ENCODE measurements at places on chromosomes 7 and 10.

DNA sequence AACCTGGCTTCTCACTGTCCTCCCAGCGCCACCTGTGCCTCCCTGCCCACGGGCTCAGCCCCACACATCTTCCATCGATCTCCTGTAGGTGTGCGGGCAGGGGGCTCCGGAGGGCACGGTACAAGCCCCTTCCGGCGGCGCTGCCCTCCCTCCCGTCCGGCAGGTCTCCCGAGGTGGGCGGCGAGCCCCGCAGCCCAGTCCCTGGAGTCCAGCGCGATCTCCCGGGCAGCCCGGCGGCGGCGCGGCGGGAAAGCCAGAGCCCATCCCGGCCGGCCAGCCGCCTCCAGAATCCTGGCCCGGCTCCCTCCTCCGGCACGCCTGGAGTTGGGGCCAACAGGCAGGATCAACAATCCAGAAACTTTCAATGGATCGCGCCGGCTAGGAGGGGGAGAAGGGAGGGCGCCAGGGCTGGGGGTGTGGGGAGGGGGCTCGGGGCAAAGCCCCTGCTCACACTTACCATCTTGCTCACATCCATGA, 100.1 kb downstream of the HIP1 start:
- DNase-seq, result no peak

DNA sequence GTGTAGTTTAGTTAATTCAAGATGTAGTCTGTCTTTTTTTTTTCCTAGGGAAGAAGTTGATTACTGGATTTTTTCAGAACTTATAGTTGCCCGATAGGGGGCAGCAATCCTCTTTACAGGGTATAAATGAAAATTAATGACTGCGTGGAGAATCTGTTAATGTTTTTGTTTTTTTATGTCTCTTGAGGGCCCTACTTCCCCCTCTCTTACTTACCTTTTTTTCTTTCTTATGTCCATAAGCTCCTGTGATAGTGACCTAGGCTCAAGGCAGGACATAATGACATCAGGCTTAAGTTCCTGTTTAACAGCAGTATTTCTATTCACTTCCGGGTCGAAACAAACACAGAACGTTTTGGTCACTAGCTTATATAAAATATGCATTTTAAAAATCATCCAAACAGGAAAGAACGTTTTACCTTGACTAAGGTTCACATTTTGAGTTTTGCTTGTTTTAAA, 18.8 kb downstream of the CDC123 start:
- no peak for DNase-seq

DNA sequence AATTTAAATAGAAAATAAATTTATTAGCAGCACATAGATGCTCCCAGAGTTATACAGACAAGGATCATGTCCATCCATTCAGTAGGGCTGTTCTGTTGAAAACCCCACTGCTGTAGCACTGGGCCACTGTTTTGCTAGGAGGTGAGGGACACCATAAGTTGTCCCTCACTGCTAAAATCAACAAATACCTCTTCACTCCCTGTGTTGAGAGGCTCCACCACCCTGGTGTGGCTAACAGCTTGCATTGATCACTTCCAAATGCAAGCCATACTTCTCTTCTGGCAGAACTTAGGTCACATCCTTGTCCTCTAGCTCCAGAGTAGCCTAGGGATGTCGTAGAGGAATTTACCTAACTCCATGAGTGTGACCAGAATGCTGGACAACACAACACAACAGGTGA, 55.4 kb downstream of the MDFIC start:
- DNase-seq, result no peak

DNA sequence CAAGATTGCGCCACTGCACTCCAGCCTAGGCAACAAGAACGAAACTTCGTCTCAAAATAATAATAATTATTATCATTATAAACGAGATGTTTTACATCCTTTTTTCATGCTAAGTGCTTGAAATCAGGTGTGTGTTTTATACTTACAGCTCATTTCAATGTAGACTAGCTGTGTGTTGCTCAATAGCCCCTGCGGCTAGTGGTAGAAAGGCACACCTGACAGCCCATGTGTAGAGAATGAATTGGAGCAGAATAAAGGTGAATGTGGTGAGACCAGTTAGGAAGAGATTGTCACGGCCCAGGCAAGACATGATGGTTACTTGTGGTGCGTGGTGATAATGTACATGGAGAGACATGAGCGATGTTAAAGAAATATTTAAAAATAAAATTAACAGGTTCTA, 86.7 kb upstream of the TMEM26 start:
- no peak for DNase-seq

DNA sequence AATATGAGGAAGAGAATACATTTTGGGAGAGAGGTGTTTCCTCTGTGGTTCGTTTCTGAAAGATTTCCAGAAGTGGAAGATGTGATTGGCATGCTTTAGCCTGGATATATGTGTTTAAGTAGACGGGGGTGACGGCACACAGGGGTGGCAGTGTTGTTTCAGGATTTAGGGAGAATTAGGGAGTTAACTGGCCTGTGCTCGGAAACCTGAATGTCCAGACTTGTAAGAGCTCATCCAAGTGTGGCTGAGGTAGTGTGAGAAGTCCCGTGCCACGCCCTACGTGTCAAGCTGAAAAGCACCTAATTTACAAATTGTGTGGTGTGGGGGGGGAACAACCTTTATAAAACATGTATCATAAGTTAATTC, 1.1 kb downstream of the RALA start:
- no peak for DNase-seq

- DNase-seq, result no peak
Observed at GRCh38 chr7:27210441-27211083, 10.7 kb upstream of the HOXA13 start.

DNA sequence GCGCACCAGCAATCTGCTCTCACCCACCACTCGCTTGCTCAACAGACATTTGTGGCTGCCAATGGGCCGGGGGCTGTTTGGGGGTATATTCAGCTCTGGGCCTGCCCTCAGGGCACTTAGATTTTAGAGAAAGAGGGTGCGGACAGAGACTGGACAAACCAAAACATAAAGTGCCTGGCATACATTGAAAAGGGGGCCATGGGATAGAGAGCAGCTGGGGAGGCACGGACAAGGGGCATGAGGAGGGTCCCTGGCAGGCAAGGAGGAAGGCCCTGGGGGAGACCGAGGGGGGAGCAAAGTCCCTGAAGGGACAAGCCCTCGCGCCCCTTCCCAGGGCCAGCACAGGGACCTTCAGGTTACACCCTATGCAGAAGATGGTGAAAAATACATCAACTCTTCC, 43.5 kb downstream of the CLRN3 start:
- DNase-seq, result no peak

DNA sequence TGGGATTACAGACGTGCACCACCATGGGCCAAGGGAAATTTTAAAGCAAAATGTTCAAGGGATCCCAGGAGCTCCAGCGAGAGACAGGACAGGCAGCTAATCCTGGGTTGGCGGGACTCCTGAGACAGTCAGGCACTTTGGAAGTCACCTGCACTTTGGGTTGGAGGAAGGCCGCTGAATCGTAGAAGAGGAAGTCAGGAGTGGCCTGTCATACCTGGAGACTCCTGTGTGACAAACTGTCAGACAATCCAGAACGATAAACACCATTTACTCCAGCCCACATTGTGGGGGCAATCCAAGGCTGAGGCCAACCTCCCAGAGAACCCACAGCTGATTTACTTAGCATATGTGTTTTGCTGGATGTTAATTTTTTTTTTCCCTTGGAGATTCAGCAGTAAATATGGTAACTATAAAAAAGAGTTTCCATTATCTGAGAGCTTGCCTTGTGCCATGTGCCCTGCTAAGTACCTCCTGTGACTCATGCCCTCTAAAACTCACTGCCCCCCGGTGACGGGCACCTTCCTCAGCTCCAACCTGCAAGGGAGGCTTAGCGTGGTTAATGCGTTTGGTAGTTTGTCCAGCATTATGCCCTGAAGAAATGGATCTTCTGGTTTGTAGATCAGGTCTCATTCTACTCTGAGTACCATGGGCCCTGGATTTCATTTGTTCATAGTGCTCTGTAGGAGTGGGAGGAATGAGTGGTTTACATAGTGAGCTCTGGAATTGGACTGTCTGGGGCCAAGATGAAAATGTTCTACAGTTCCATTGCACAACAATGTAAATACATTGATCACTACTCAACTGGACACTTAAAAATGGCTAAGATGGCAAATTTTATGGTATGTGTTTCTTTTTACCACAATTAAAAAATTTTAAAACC, 50.9 kb downstream of the ICA1 start:
- no peak for DNase-seq

- no peak for DNase-seq
Observed at GRCh38 chr10:3131098-3131497, 41.5 kb downstream of the PITRM1 start.

GRCh38 chr10:110285501-110285900, 19.2 kb downstream of the SMNDC1 start:
- DNase-seq, result no peak

DNA sequence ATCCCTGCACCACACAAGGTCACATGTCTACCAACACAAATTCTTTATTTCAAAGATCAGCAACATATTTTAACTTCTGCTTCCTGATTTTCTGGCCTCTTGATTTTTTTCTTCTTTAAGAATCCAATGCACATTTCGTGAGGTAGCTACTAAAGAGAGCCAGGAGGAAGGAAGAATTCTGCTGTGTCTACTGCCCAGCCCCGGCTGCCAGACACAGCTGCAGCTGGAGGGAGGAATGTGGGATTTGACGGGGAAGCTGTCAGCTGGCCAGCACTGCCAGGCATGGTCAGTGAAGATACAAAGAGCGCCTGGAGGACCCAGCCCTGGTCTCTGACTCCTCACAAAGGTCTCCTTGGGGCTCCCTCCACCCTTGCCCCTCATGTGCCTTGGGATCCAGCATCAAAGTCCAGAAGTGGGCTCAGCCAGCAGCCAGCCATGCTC, 6.9 kb upstream of the AOC1 start:
- no peak for DNase-seq

DNA sequence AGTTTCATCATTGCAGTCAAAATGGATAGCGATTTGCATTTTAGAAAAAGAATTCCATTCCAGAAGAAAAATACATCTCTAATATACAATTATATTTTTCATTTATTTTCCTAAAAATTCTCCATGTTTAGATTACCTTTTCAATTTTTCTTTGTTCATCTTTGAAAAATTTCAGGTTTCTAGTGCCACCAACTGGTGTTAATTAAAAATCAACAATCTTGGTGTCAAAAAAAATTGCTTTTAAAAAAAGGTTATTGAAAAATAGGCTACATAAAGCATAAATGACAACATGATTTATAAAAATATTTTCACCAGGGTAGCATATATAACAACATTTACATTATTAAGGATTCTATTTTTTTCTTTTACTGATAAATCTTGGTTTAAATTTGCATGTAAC, 53.0 kb downstream of the CCDC186 start:
- no peak for DNase-seq

DNA sequence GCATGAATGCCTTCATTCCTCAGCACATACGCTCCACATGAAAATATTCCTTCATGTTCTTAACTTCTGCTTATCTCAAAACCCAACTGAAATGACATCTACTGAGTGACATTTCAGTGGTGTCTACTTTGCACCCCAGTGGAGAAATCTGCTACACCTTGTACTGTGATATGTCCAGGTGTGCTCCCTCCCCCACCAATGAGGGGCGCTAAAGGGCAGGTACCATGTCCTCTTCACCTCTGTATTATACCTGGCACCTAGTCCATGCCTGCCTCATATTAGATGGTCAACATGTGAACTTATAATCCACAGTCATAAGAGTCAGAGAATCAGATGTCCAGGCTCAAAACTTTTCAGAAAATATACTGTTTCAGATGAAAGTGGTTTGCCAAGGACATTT, 2.1 kb downstream of the PAXIP1 start:
- DNase-seq, result no peak

- no peak for DNase-seq
Observed at GRCh38 chr10:65950075-65950474, 975.8 kb upstream of the LRRTM3 start.

DNA sequence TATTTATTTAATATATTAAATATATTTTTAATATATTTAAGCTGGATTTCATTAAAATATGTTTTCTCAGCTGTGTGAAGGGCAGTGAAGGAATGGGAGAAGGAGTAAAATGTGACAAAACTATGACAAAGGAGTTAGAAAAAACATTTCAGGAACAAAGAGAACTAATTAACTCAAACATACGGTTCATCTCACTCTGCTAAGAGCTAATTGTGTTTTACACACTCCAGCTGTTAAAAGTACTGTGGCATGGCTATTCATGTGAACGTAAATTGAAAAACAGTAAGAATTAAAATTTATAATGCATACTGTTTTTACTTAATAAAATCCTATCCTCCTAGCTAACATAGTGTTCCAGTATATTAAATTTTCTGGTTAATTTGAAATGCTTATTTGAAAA, 262.5 kb upstream of the GNAI1 start:
- no peak for DNase-seq

GRCh38 chr7:51123322-51124019, 193.1 kb downstream of the COBL start:
- no peak for DNase-seq

GRCh38 chr7:28706584-28706983, 251.5 kb downstream of the TRIL start:
- DNase-seq, result no peak
